Heart right ventricle (tissue), 16 donors: ENCODE measurements at places on chromosomes 1 and 21. TPM values are rescaled to one million over a fixed set of nuclear protein-coding genes. Genes with fewer than 3 reads are reported as not detected.

The SPRR1A gene
- polyA plus RNA-seq: not detected

The DCST1 gene
- not detected for polyA plus RNA-seq

GRCh38 chr1:6013491-6013890 lies 21.3 kb upstream of the NPHP4 start:
- peaks cover 19% of the 10 kb centered on the region for H3K4me1 ChIP-seq

DNA sequence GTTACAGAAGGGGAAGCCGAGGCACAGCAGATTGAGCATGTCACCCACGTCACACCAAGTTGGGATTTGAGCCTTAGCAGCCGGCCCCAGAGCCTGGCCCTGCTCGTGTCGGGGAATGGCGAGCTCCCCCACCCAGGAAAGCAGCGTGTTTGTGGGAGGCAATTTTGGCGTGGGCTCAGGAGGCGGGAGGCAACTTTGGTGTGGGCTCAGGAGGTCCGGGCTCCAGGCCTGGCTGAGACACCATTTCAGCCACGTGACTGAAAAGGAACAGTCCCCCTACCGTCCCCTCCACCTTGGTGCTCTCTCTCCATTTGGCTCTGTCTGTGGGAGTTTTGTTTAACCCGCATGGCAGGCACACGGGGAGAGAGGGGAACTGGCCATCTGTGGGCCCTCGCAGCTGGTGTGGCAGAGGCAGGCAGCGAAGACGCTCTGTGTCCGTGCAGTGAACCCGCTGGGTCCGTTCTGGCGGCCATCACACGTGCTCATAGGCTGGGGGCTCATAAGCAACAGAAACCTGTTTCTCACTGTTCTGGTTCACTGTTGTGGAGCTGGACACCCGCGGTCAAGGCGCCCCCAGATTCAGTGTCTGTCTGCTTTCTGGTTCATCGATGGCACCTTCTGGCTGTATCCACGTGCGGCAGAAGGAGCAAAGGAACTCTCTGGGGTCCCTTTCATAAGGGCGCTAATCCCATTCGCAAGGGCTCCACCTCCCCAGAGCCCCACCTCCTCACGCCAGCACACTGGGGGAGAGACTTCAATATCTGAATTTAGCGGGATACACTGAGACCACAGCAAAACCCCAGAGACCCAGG lies 110.2 kb downstream of the CRYAA start:
- no peak for DNase-seq
- H3K4me3 ChIP-seq: no peak overlapping the region
- H3K36me3 ChIP-seq: no peaks in the 10 kb centered on the region
- H3K4me1 ChIP-seq: no peaks in the 10 kb centered on the region
- peaks cover 39% of the 10 kb centered on the region for H3K27me3 ChIP-seq
- no peak overlapping the region for H3K27ac ChIP-seq

- peaks cover 79% of the 10 kb centered on the region for H3K27me3 ChIP-seq
- H3K4me1 ChIP-seq: no peaks in the 10 kb centered on the region
- no peak overlapping the region for H3K4me3 ChIP-seq
- H3K27ac ChIP-seq: no peak overlapping the region
- DNase-seq: no peak
Observed at GRCh38 chr1:22612671-22613571, 23.5 kb upstream of the C1QA start.

- no peaks in the 10 kb centered on the region for H3K4me1 ChIP-seq
- H3K27me3 ChIP-seq: peaks cover 47% of the 10 kb centered on the region
- no peaks in the 10 kb centered on the region for H3K36me3 ChIP-seq
Observed at GRCh38 chr1:38268226-38268625, 221.6 kb upstream of the POU3F1 start.

DNA sequence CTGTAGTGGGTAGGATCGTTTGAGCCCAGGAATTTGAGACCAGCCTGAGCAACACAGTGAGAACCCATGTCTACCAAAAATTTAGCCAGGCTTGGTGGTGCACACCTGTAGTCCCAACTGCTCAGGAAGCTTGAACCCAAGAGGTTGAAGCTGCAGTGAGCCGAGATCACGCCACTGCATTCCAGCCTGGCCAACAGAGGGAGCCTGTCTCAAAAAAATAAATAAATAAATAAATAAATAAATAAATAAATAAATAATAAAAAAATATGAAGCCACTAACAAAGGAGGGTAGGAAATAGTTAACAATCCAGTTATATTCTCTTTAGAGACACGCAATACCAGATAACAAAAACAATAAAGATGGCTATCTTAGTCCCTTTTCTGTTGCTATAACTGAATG lies 11.9 kb upstream of the CBR3 start:
- H3K4me1 ChIP-seq: peaks cover 6% of the 10 kb centered on the region
- H3K36me3 ChIP-seq: no peaks in the 10 kb centered on the region
- no peak overlapping the region for H3K4me3 ChIP-seq
- no peak for DNase-seq

DNA sequence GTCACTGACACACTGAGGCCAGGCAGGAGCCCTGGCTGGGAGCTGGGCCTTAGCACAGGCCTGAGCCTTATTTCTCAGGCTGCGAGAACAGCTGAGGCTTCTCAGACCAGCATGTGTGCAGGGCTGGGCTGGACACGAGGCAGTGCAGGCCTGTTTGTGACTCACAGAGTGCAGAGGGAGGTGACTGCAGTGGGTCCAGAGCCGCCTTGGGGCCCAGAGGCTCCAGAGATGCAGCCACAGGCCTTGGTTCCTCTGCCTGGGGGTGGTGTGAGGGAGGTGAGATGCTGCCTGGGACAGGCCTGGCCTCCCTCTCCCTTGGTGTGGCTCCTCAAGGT lies 61.2 kb upstream of the ETV3 start:
- H3K4me1 ChIP-seq: no peaks in the 10 kb centered on the region
- no peaks in the 10 kb centered on the region for H3K36me3 ChIP-seq
- H3K27ac ChIP-seq: no peak overlapping the region
- H3K4me3 ChIP-seq: no peak overlapping the region
- no peak for DNase-seq

- H3K4me3 ChIP-seq: peak overlapping the region; percentile 53
- no peak for DNase-seq
- H3K36me3 ChIP-seq: no peaks in the 10 kb centered on the region
- no peak overlapping the region for H3K27ac ChIP-seq
Observed at GRCh38 chr1:155077758-155078445, 735 bp upstream of the EFNA3 start.

DNA sequence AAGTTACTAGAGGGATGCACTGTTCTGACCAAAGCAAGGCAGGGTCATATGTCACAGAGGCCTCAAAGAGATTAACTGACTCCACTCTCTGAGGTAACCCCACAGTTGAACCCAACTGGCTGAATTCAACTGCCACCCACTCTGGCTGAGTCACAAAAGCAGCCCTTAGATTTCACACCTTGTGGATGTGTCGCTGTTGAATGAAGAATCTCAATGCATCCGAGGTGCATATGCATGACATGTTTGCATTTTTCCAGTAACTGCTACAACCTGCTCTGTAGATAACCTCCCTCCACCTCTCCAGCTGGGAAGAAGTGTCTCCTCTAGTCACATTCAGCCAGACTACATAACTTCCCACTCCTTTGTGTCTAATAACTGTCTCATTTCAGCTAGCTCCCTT lies 27.9 kb upstream of the KIF21B start:
- DNase-seq: no peak
- no peak overlapping the region for H3K4me3 ChIP-seq
- peaks cover 5% of the 10 kb centered on the region for H3K27me3 ChIP-seq
- peaks cover 3% of the 10 kb centered on the region for H3K4me1 ChIP-seq
- H3K36me3 ChIP-seq: no peaks in the 10 kb centered on the region

DNA sequence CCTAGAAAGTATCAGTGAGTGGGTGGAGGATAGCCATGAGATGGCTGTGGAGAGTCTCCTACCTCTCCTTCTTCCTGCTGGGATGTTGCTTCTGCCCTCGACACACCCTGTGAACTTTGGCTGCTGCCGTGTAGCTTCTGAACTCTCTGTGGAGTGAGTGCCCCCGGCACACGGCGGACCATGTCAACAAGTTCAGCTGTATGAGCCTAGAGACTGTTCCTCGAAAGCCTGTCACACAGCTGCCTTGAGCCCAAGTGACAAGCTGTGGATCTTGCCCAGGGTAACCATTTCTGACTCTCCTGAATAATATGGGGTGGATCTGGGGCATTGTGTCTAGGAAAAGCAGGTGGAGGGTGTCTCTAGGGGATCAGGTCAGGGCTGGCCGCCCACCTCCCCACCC lies 143.2 kb downstream of the NOS1AP start:
- no peak overlapping the region for H3K4me3 ChIP-seq
- H3K36me3 ChIP-seq: no peaks in the 10 kb centered on the region
- no peaks in the 10 kb centered on the region for H3K4me1 ChIP-seq
- peak; percentile 24 for DNase-seq
- peak overlapping the region; percentile 67 for H3K27ac ChIP-seq

DNA sequence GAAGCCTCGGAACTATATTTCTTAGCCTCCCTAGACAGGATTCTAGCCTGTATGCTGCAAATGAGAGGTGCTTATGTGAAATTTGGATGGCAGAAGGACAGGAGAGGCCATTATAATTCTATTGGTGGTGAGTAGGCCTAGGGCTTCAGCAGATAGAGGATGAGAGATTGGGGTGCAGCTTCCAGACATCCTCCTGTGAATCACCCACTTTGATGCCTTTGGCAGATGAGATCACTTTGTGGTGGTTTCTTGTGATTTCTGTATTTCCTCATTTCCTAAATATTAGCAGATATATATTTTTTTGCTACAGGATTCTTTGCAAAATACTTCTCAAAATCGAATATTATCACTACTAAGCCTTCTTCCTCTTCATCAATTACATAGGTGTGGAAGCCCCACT lies 37.3 kb downstream of the MFSD2A start:
- H3K27me3 ChIP-seq: no peaks in the 10 kb centered on the region
- peaks cover 15% of the 10 kb centered on the region for H3K4me1 ChIP-seq
- H3K36me3 ChIP-seq: no peaks in the 10 kb centered on the region
- no peak for DNase-seq
- no peak overlapping the region for H3K27ac ChIP-seq
- no peak overlapping the region for H3K4me3 ChIP-seq

- peaks cover 11% of the 10 kb centered on the region for H3K27me3 ChIP-seq
- H3K27ac ChIP-seq: peak within 1 kb of the TSS; percentile 97
- peak; percentile 85 for DNase-seq
- H3K36me3 ChIP-seq: no peaks in the 10 kb centered on the region
- peak within 1 kb of the TSS; percentile 61 for H3K4me3 ChIP-seq
- peaks cover 36% of the 10 kb centered on the region for H3K4me1 ChIP-seq
Observed at GRCh38 chr1:31373056-31373896, at the start of gene FABP3. FABP3 (minus strand) TSS chr1:31373076; CDS start chr1:31373014, 62 bp downstream.

DNA sequence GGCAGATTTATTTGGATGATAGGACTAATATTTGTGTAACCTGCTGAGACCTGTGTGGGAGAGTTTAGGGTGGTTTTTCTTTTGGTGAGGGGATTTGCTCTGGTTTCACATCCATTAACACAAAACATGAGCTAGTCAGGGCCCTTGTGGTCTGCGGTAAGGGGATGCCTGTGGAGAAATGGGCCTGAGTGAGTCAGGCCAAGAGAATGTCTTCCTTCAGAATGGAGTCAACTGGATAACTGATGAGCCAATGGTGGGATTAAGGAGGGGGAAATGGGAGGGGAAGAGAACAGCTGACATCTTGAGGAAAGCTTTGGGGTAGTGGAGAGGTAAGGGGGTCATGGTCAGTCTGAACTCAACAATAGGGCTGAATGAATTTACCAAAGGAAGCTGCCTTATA lies 13.9 kb downstream of the WNT2B start:
- no peak overlapping the region for H3K4me3 ChIP-seq
- peaks cover 16% of the 10 kb centered on the region for H3K4me1 ChIP-seq
- peaks cover 33% of the 10 kb centered on the region for H3K36me3 ChIP-seq
- no peak for DNase-seq
- no peak overlapping the region for H3K27ac ChIP-seq

- no peaks in the 10 kb centered on the region for H3K27me3 ChIP-seq
- H3K4me3 ChIP-seq: no peak overlapping the region
- DNase-seq: no peak
- H3K36me3 ChIP-seq: no peaks in the 10 kb centered on the region
Observed at GRCh38 chr1:66269222-66269621, 264.7 kb upstream of the SGIP1 start.

- no peaks in the 10 kb centered on the region for H3K36me3 ChIP-seq
- H3K4me3 ChIP-seq: no peak overlapping the region
- no peak for DNase-seq
- no peak overlapping the region for H3K27ac ChIP-seq
Observed at GRCh38 chr1:96482616-96483015, 239.0 kb upstream of the PTBP2 start.

DNA sequence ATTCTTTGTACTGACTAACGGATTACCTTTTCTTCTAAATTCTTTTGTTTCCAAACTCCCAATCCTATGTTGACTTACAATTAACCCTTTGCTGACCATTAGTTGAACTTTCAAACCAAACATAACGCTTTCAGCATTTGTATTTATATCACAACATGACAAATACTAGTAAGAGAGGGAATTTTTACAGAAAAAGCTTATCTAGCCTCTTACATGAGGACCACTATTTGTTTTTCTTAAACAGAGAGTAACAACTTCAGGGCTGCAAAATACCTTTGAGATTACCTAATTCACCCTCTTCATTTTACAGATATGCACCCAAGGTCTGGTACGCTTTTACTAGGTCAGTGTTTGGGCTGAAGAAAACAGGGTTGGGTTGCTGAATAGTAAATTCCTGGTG lies 45.0 kb upstream of the CXADR start:
- H3K4me1 ChIP-seq: peaks cover 4% of the 10 kb centered on the region
- no peaks in the 10 kb centered on the region for H3K27me3 ChIP-seq
- no peaks in the 10 kb centered on the region for H3K36me3 ChIP-seq

DNA sequence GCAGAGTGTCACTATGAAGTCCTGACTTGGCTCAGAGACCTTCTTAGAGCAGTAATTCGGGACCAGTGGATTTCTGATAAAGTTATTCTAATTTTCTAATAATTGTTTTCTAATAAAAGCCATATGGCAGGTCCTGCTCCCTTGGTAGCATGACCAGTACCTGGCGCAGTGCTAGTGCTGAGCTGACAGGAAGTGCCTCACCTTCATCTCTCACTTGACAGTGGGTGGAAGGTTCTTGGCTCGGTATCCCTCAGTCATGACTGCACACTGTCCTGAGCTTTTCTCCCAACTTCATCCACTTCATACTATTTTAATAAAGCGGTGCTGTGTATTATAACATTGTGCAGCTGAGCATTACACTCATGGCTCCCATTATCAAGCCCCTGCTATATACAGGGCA lies 14.1 kb downstream of the VANGL1 start:
- no peak overlapping the region for H3K4me3 ChIP-seq
- DNase-seq: no peak
- H3K4me1 ChIP-seq: peaks cover 64% of the 10 kb centered on the region
